ENCODE measurements at places on chromosomes 2 and 18.

- DNase-seq, result no peak
These were observed 77.9 kb downstream of the NRP2 start for GRCh38 chr2:205760157-205760556.

DNA sequence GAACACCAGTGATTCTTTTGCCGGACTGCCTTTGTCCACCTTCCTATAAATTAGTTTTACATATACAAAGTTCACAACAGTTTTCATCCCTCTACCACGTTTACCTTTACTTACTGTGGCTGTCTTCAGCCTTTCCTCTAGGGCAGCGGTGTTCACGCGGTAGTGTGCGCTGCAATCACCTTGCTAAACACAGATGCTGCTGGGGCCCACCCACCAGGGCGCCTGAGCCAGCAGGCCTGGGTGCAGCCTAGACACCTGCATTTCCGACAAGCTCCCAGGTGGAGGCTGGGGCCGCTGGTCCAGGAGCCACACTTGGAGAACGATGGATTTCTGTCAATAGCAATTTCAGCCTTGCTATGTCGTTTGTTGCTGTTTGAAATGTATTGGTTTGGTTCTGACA is 83.1 kb downstream of the NDUFA10 start:
- no peak for DNase-seq

DNA sequence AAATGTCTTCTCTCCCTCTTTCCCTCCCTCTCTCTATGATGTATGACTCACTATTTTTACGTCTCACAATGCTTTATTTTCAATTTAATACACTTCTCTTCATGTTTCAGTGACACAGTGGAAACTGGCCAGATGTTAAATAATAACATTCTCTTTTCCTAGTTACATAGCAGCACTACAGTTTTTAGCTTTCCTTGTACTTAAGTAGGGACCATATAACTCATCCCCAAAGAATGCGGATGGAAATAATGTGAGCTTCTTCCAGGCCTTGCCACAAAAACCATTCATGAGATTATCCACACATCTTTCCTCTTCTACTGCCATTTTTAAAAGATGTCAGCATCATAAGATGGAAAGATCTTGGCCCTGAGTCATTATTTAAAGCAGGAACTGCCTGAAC is 789.4 kb downstream of the LRP1B start:
- no peak for DNase-seq

- no peak for DNase-seq
These were observed 93.5 kb upstream of the MAPRE2 start for GRCh38 chr18:34947711-34948125.

GRCh38 chr2:156437272-156437930 is 1.2 kb downstream of the GPD2 start:
- no peak for DNase-seq

All from CMK (cell line).